EH (cell line): ENCODE measurements at places on chromosomes 7 and 10.

GRCh38 chr10:93568105-93568390 is 1.6 kb downstream of the FFAR4 start:
- DNase-seq: no peak

- no peak for DNase-seq
These were observed 114.7 kb upstream of the CARD11 start for GRCh38 chr7:3158341-3158760.

DNA sequence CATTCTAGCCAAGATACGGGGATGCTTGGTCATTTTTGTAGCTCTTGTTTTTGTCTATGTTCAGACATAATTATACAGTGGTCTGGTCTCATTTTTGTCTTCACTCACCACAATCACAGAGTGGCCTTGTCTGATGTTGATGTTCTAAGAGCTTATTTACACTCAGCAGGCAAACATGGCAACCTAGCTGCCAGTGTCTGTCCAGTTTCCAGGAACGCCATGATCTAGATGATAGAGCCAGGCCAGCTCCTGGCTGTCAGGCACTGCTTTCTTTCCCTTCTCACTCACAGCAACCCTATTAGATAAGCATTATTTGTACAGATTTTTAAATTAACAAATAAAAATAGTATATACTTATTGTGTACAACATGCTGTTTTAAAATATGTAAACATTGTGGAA is 98.6 kb upstream of the PHF14 start:
- DNase-seq: no peak

- peak; percentile 9 for DNase-seq
These were observed 27.5 kb downstream of the LRGUK start for GRCh38 chr7:134154581-134155130.

DNA sequence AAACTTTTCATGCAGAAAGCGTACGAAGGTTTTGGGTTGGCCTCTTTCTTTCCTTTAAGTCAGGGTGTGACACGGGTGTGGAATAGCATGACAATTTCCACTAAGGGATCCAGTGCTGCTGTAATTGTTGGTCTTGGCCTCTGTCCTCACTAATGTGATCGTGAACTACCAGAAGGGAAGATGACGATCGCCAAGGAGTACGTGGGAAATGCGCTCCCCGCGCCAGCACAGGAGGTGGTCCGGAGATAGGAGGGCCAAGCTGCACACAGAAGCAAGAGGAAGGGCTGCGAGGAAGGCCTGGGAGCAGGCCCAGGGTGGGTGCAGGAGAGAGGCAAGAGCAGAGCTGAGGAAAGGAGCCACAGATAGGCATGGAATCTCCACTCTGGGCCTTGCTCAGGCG is 79.7 kb upstream of the PODXL start:
- no peak for DNase-seq

DNA sequence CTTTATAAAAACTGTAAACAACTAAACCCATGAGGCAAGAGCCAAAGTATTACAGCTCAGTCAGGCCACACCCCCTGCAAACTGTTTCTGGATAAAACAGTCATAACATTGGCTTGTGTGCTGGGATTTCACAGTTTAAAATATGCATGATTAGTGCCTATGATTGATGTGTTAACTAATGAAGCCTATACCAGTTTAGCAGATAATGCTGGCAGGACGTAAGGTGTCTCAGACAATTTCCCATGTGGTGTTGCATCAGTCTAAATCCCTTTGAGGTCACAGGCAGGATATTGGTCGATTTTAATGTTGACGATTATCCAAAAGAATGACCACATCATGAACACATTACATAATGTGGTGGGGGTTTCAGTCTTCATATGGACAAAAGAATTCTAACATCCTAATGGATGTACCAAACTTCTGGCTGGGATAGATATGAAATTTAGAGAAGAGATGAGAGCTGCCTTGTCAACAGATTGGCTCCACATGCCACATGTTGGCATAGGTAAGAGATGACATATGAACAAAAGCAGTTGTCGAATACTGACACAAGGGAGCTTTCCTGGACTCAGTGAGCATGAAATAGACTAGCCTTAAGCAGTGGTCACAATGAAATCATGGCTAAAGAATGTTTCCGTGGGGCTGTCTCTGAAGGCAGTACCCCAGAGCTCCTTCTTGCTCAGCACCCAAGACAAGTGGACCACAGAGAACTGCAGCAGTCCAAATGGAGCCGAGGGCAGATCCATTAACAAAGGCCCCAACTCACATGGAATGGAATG is 445.6 kb downstream of the GFRA1 start:
- DNase-seq: peak; percentile 68

GRCh38 chr7:8885480-8886000 is 452.1 kb downstream of the NXPH1 start:
- no peak for DNase-seq

DNA sequence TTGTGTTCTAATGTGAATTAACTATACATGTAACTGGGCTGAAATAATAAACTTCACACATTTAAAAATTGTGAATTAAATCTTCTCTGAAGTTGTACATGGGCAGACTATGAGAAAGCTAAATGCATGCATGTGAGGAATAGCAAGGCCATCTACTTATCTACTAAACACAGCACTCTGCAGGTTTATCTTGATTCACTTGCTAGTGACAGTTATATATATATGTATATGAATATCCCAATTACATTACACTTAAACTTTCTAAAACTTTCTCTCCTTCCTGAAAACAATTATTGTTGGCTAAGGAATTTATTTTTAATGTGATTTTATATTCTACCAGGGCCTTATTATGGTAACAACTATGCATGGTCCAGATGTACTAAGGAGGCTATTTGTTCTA is 5.1 kb upstream of the SP4 start:
- no peak for DNase-seq

DNA sequence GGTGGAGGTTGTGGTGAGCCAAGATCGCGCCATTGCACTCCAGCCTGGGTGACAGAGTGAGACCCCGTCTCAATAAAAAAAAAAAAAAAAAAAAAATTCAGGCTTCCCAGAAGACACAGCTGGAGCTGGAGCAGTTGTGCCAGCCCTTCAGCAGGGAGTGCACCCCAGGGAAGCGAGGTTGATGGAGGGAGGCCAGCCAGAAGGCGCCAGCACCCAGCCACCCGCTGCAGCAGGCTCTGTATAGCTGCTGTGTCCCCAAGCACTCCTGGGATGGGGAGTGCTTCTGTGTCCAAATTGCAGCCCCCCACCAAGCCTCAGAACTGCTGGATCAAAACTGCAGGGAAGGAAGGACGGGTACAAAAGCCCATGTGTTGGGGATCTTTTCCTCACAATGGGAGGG is 47.8 kb downstream of the COBL start:
- no peak for DNase-seq

DNA sequence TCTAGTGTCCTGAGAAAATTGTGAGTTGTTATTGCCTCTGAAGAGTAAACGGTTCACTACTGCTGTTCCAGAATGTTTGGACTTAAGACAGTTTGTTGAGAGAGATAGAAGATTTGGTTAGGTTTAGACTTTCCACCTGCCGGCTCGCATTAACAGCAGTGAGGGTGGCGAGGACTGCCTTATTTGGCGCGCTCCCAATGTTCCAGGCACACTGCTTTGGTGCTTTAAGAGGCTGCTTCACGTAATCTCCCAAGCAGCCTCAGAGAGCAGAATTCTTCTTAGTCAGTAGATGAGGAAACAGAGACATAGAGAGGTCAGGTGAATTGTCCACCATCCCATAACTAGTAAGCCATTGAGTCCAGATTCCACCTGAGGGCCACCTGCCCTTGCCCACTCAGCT is 41.1 kb downstream of the GLRX3 start:
- DNase-seq: no peak

DNA sequence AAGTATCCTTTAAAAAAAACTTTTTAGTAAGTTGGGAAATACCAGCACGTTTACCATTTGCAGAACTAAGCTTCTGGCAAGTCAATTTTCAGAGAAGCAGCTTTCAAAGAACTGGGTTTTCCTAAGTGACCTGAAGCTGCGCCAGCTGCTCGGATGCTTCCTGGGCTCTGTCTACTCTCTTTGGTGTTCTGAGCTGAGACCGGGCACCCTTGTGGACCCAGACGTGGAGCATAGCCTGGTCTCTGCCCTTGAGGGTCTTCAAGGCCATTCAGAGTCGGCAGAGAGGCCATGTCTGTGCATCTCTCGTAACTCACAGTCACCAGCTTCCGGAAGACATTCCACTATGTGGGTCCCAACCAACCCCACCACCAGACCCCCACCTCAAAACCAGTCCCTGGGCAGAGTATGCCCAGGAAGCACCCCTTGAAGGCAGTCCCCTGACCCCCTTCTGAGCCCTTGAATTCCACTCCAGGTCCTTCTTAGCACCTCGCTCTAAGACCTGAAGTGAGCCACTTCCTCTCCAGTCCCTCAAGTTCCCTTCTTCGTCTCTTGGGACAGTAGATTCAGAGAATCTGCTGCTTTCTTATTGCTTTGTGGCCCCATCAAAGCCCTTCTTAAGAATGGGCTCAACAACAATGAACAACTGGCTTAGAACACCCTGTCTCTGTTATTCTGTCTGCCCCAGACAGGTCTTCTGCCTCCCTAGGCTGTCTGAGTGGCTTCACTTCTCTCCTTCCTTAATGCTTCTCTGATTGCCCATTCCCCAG is 8.5 kb downstream of the CALML5 start:
- no peak for DNase-seq

- no peak for DNase-seq
These were observed 170.3 kb downstream of the SEMA3E start for GRCh38 chr7:83478616-83479015.
